ENCODE measurements at places on chromosomes 5 and 9.

DNA sequence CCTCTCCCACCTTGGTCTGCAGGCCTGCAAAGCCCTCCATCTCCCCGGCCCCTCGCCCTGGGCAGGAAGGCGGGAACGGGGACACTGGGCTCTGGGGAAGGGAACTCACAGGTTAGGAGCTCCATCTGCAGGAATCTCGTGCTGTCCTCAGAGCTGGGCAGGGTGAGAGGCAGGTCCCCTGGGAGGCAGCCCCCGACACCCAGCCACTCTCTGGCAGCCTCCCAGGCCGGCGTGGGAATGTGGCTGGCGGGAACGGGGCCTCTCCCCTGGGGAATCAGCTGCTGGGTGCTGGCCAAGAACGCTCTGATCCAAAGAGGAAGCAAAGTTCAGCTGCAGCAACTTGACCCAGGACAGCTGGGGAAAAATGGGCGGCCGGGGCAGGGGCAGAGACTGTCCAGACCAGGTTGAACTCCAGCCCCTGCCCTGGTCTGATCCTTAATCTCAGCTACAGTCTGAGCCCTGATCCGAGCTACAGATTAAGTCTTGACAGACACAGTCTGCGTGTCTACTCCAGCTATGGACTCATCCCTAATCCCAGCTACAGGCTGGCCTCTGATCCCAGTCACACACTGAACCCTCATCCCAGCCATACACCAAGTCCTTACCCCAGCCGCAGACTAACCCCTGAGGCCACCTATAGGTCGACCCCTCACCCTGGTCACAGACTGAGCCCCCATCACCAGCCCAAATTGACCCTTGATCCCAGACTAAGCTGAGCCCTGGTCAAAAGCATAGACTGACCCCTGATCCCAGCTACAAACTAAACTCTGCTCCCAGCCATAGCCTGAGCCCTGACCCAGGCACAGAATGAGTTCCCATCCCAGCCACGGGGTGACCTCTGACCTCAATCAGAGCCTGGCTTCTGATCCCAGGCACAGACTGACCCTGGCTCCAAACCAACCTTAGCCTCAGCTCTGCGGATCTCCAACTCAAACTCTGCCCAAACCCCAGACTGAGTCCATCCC lies 37.3 kb upstream of the EGFL7 start:
- DNase-seq, result no peak

DNA sequence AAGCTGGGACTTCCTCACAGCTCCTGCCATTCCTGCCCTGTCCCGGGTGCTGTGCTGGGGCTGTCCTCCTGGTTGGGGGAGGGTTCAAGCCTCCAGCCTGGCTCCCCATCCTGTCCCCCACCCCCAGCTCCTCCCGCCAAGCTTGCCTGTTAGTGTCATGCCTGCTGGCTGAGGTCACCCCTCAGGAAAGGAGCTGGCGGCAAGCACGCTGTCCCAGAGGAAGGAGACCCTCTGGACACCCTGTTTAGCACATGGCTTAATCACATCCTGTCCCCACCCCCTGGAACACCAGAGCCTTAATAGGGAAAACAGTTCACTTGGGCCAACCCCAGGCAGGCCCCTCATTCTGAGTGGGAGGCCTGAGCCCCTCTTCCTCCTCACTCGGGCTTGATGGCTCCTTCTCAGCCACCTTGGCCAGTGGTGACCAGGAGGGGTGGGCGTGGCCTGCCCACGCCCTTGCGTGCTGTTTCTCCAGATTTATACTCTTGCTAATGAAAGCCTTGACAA lies 9.2 kb upstream of the PHYHD1 start:
- DNase-seq, result no peak

GRCh38 chr9:135038331-135038730 lies 49.1 kb upstream of the OLFM1 start:
- no peak for DNase-seq

GRCh38 chr9:74479711-74480110 lies 17.4 kb upstream of the RORB start:
- DNase-seq, result no peak

DNA sequence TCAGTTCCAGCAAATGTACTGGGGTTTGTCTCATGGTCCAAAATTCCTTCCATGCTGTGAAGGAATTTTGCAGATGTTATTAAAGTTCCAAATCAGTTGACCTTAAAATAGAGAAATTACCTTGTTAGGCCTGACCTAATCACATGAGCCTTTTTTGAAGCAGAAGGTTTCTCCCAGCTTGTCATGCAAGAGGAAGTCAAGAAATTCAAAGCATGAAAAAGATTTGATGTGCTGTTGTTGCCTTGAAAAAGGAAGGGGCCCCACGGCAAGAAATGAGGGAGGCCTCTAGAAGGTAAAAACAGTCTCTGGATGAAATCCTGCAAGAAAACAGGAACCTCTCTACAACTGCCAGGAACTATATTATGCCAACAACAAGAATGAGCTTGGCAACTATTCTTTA lies 24.2 kb upstream of the HAPLN1 start:
- no peak for DNase-seq

DNA sequence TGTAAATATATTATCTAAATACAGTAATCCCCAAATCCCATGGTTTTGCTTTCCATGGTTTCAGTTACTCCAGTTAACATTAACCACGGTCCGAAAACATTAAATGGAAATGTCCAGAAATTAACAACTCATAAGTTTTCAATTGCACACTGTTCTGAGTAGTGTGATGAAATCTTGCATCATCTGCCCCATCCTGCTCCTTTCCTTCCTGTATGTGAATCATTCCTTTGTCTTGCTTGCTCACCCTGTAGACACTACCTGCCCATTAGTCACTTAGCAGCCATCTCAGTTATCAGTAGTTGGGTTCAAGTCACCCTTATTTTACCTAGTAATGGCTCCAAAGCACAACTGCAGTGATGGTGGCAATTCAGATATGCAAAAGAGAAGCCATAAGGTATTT lies 1568.5 kb upstream of the WWC1 start:
- DNase-seq, result no peak

DNA sequence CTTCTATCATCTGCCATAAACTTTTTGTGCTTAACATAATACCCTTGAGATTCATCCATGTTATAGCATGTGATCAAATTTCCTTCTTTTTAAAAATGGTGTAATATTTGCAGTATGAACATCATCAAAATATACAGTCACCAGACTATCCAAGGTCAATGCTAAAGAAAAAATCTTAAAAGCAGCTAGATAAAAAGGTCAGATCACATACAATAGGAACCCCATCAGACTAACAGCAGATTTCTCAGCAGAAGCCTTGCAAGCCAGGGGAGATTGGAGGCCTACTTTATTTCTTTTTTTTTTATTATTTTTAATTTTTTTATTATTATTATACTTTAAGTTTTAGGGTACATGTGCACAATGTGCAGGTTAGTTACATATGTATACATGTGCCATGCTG lies 37.2 kb downstream of the FAM170A start:
- DNase-seq, result no peak

DNA sequence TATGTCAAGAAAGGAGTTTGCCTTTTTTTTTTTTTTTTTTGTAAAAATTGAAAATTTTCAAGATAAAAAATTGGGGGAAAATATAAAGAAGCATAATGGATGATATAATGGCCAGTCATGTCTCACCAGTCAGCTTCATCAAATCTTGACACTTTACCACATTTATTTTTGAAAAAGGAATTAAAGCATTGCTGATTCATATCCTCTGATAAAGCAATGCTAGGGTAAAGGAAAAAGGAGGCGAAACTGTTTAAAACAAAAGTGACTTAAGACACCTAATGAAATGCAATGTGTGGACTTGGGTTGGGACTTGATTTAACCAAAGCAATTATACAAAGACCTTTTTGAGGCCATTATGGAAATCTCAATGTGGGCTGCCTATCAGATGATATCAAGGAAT lies 208.5 kb downstream of the ARHGAP26 start:
- DNase-seq, result no peak

DNA sequence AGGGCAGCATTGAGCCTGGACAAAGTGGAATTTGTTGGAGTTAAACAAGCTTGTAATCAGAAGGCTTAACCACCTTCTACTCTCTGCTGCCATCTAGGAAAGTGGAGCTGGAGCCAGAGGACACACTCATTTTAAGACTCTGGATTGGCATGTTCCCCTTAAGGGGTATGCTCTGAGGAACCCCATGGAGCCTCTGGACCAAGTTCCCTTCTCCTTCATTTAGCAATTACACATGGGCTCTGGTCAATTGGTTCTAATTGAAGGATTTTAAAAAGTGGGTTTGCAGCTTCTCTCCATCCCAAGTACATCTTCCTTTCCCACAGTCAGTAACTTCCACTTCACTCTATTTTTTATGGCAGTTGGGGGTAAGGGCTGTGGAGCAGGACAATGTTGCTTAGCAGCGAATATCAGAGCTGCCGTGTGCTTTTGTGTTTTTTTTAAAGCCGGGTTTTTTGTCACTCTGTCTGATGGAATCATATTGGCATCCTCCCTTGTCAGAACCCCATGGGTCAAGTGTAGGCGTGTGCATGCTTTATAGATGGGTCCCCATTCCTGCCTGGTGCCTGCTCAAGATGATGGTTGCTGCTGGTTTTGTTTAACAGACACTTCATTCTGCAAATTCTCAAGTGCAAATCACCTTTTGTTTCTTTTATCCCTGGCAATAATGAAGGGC lies 330.7 kb upstream of the ADAMTSL1 start:
- DNase-seq, result no peak

- no peak for DNase-seq
Measured at GRCh38 chr5:138639326-138639725, 64.1 kb upstream of the HSPA9 start.

DNA sequence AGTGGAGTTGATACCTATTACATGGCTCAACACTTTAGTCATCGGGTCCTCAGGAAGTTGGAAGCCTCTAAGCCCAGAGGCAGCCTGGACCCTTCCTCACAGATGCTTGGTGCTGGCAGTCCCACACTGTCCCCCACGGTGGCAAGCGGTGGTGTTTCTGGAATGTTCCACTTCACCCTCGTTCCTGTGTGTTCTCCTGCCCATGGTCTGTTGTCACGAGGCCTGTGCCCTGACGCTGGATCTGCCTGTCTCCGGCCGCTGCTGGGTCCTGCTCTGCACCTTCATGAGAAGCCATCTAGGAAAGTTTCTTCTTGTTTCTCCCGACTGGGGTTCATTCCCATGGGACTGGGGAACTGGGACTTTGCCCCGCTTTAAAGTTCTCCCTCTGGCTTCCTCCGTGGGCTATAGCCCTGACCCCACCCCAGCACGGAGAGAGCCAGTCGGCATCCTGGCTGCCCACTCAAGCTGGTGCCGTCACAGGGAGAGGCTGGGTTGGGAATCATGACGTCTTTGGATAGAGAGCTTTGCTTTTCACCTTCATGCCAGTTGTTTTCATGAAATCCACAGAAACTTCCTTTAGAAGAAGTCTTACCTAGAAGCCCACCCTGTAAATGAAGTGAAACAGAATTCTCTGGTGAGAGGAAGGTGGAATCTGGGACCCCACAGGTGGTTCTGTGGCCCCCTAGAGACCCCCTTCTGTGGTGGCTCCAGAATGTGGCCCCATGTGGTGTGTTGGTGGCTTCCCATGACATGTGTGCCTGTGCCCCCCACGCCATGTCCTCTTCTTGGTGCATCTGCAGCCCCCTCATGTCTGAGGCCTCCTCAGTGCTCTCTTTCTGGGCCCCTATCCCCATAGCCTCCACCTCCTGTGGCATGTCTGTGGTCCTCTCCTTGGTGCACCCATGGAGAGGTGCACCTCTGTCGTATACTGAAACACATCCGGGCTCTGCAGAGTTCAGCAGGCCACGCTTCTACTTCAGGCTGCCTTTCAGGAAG lies 43.8 kb downstream of the TRIP13 start:
- no peak for DNase-seq

DNA sequence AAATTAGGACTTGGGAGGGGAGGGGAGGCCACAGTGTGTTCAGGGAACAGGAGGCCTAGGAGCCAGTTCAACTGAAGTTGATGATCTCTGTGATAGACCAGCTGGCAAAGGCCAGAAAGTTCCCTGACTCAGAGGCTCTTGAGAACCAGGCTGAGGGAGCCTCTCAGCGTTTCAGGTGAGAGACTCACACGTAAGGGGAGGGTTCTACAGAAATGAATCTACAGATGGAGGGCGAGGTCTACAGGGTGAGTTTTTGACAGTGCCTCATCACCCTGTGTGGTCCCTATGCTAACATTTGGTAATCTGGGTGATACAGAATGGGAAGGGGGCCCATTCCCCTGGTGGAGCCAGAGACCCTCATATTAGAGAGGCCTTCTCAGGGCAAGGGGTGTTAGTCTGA lies 32.0 kb downstream of the ENHO start:
- DNase-seq, result no peak

- DNase-seq, result no peak
Measured at GRCh38 chr5:174295702-174296436, 250.4 kb downstream of the NSG2 start.

- DNase-seq, result no peak
Measured at GRCh38 chr9:134742822-134743535, 101.4 kb downstream of the COL5A1 start.

DNA sequence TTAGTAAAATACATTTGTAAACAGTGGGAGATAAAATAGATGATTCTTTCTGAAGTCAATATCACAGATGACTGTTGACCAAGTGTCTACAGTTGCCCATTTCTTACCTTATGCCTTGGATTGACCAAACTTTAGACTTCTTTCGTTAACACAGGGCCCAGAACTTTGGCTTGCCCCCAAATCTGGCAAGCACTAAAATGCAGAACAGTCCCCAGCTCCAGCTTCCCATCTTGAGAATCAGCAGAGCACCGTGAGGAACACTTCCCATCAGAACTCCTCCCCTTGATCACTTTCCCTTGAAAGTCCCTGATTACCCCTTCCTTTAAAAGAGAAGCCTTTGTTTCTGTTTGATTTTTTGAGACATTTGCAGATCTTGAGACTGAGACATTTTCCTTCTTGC lies 1039.9 kb downstream of the TLE1 start:
- DNase-seq, result no peak

GRCh38 chr5:35263266-35263877 lies 33.1 kb upstream of the PRLR start:
- DNase-seq, result no peak

GRCh38 chr9:127751269-127752054 lies 16.4 kb upstream of the TOR2A start:
- DNase-seq, result no peak

DNA sequence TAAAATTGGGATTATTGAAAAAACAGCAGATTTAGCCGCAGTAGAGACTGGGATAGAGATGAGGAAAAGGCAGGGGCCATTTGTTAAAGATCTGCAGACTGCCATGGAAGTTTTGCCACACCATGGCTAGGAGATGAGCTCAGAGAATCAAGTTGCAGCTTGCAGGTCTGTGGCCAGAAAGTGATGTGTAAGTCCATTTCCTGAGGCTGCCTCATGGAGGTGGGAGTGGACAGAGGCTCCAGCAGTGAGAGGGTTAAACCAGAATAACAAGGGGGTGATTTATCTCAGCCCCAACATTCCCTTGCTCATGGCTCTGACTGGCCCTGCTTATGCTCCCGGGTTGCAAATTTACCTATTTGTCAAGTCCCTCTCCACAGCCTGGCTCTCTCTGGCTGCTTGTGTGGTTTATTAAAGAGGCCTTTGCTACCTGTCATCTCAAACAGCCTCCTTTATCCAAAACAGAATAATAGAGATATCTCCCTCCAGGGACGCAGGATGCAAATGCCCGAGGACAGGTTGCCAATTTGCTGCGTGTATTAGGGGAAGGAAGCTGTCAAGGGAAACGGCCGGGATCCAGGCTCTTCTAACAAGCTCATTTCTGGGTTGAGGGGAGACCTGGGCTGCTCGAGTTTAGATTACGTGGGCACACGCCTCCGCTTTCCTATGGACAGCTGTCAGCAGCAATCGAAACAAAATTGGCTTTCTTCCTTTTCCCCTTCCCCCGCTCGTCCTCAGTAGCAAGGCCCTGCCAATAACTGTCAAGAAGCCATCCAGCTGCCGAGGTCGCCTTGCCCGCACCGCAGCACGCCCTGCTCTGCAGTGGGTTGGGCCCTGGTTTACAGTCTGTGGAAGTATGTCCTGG lies 72.8 kb upstream of the PITX1 start:
- no peak for DNase-seq

- no peak for DNase-seq
Measured at GRCh38 chr9:31236344-31236743, 1148.1 kb upstream of the ACO1 start.

Measured in T-helper 22 cell (primary cell).